ENCODE measurements at places on chromosomes 16 and 17.

- DNase-seq: peak; percentile 28
Observed at GRCh38 chr16:51638339-51639135, 487.5 kb upstream of the SALL1 start.

DNA sequence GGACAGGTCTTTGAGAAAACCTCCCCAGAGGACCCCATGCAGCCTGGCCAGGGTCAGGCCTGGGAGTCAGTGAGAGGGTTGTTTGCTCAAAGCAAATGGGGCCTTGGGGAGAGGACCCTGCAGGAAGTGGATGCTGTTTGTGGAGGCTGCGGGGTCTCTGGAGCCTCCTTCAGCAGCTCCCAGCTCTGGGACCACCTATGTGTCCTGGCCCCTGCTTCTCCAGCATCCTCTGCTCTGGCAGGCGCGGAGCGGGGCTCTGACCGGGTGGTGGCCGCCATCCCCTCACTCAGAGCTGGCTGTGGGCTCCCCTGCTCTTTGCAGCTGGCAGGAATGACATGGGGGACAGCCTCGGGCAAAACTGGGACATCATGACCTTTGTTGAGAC lies 29.8 kb upstream of the CIBAR2 start:
- DNase-seq: no peak

DNA sequence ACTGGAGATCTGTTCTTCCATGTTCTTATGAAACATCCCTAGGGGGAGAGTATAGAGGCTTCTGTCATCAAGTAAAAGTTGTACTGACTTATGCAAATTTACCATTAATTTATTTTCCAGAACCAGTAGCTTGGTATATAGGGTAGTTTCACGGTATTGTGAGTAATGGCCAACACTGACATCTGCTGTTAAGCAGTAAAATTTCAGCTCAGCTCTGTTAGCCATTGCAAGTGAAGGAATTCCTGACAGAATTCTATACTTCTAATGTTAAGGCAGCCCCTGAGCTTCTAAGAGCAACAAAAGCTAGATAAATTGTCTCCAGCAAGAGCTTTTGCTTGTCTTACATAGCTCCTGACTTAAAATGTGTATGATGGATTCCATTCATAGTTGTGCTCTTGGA lies 613.5 kb upstream of the C16orf82 start:
- DNase-seq: no peak

DNA sequence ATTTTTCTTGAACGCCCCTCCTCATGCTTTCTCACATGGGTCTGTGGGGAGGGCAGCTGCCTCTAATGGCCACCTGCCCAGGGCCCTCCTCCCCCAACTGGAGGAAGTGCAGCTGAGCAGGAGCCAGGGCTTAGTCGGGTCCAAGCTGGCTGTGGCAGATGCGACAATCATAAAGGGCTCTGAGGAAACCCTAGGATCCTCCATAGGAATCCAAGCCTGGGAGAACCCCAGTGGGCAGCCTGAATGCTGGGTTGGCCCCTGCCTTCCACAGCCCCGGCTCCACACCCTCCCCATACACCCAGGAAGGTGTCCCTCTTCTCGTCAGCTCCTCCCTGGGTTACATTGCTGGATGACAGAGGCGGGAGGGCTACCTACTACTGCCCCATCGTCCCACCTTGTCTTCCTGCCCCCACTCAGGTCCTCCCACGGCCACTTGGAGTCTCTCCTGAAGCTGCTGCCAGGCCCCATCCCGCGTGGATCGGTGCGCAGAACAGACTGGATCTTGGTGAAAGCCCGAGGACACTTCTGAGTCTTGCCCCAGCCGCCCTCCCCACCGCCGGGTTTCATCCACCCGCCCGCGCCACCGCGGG lies 15.6 kb upstream of the CBFB start:
- no peak for DNase-seq
